ENCODE measurements at places on chromosomes 5 and 9. TPM values are rescaled to one million over a fixed set of nuclear protein-coding genes. Genes with fewer than 3 reads are reported as not detected.

ADAMTSL2 gene
- 0.31 TPM for polyA plus RNA-seq

IFNA21 gene
- not detected for polyA plus RNA-seq

HTR4 gene
- polyA plus RNA-seq = not detected

FAM151B gene
- polyA plus RNA-seq = 1.2 TPM

BHMT2 gene
- polyA plus RNA-seq = not detected

Measured in SK-N-SH (cell line).